HFFc6 (cell line): ENCODE measurements at places on chromosomes 12 and 14. TPM values are rescaled to one million over a fixed set of nuclear protein-coding genes. Genes with fewer than 3 reads are reported as not detected.

The FOXM1 gene
- 41.9 to 86.3 TPM (median 70.8 TPM) in 3 replicates for total RNA-seq

- DNase-seq = peak; percentile 91
These were observed 2.3 kb upstream of the HSPB8 start for GRCh38 chr12:119176267-119177055.

GRCh38 chr14:67319142-67319541 lies 40.5 kb downstream of the ATP6V1D start:
- no peak for DNase-seq

DNA sequence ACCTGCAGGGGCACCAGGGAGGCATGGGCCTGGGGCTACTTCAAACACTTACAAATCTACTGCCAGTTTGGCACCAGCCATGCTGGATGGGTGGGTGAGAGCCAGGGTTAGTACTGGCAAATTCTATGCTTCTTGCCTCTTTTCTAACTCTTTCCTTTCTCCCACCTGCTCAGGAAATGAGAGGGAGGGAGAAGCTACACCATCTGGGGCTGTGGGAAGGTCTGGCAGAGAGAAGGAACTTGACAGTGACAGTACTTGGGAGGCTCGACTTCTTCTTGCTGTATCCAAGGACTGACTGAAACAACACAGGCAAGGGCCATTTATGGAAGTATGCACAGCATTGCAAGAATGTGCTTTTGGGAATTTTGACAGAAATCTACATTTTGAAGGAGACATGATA lies 149.6 kb upstream of the DYRK2 start:
- no peak for DNase-seq

The KLRD1 gene
- total RNA-seq = 0.22 to 0.41 TPM (median 0.34 TPM) in 3 replicates

The TAS2R9 gene
- not detected in 3 replicates for total RNA-seq

GRCh38 chr14:97299661-97300060 lies 502.5 kb downstream of the VRK1 start:
- DNase-seq = no peak

DNA sequence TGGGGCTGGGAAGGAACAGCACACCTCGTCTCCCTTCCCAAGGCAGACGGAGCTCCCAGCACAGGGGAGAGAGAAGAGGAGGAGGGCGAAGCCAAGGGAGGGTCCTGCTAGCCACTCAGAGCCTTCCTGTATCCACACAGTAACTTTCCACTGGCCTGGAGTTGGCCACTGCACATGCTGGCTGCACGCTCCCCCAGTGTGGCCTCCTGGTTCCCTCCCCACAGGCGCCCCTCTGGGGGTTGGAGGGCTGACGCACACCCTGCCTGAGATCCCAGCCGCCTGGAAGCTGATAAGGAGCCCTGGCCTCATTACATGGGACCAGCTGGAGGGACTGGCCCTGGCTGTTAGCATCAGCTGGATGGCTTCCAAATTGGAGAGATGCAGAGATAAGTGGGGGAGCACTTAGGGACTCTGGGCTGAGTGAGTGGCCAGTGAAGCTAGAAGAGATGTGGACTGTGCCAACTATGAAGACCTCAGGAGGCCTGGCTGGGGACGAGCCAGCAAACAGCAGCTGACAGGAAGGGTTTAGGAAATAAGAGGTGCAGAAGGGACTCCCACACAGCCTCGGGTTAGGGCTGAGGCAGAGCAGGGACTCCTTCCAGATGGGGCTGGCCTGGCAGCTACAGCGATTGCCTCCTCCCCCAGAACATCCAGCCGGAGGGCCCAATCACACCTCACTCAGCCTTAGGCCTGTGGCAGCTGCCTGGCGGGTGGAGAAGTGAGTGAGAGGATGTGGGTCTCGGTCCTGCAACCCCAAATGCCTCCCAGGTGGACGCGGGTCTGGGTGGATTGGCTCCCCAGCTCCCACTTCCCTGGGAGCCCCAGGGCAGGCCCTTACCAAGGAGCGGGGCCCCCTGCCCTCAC lies 26.3 kb upstream of the BCDIN3D start:
- DNase-seq = peak; percentile 99

The EPYC gene
- not detected in 3 replicates for total RNA-seq

The ELK3 gene
- total RNA-seq = 55.1 to 74.9 TPM (median 72.3 TPM) in 3 replicates

The CRIP2 gene
- total RNA-seq = 5.5 to 19.4 TPM (median 6.9 TPM) in 3 replicates

DNA sequence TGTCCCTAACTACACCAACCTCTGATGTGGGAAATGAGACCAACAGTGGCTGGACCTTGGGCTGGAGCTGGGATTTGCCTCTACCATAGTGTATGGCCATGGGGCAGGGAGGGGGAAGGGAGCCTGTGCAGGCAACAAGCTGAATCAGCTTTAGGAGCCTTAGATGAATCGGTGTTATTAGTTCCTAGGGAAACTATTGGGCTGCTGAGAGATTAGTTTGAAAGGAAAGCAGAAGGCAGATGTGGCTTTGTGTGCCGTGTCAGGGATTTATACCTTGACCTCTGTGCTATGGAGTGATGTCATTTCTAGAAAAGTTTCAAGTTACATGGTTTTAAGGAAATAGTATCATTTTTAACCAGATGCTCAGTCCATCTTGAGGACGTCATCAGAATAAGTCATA lies 19.5 kb upstream of the GAS2L3 start:
- DNase-seq = no peak

DNA sequence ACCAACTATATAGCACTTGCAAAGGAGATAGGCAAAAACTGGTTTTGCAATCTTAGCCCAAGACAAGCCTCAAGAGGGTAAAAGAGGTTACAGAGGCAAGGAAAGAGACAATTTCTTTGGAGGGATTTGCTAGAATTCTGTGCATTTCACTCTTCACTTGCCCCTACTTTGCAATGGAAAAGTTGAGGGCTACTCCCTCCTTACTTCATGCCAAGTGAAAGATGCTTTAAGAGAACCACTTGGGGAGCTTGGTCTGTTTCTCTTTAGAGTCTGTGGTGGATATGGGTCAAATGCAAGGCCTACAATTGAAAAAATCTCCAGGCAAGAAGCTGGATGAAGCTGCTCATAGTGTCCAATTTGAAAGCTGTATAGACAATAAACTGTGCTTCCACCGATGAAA lies 167.7 kb upstream of the DIO2 start:
- DNase-seq = no peak
